Keratinocyte (primary cell): ENCODE measurements at places on chromosomes 1 and 21. TPM values are rescaled to one million over a fixed set of nuclear protein-coding genes. Genes with fewer than 3 reads are reported as not detected.

The CASZ1 gene
- polyA plus RNA-seq: 2.8 to 5.0 TPM (median 4.4 TPM) in 3 replicates

The GRIK1 gene
- not detected in 3 replicates for polyA plus RNA-seq

The LRRC40 gene
- polyA plus RNA-seq: 14.6 to 28.5 TPM (median 15.9 TPM) in 3 replicates

The LHX8 gene
- not detected in 3 replicates for polyA plus RNA-seq

The HSD3B2 gene
- polyA plus RNA-seq: not detected in 3 replicates

The RGS16 gene
- polyA plus RNA-seq: 0.18 to 0.34 TPM (median 0.19 TPM) in 3 replicates

- DNase-seq: no peak
These were observed 6.6 kb downstream of the UBL4B start for GRCh38 chr1:110118636-110119396.

DNA sequence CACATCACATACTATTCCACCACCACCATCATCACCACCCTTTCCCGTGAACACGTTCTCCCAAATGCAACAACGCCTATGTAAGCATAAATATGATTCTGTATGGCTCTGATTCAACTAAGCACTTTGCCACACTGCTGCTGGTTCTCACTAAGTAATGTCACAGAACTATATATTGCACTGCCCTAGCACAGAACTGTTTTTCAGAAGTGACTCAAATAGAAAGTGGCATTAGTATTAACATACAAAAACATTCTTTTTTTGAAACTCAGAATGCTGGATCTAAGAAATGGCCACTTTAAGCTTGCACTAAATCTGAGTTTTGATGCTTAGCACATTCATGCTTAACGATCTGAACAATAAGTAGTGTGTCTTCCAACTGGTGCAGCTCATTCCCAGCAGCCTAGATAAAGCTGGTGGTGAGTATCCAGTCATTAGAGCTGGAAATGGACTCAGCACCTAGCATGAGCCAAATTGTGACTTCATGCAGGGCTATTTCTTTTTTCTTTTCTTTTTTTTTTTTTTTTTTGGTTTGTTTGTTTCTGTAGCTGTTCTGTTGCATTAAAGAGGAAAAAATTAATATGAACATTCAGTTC is 46.2 kb upstream of the ZC3H11B start:
- no peak for DNase-seq

DNA sequence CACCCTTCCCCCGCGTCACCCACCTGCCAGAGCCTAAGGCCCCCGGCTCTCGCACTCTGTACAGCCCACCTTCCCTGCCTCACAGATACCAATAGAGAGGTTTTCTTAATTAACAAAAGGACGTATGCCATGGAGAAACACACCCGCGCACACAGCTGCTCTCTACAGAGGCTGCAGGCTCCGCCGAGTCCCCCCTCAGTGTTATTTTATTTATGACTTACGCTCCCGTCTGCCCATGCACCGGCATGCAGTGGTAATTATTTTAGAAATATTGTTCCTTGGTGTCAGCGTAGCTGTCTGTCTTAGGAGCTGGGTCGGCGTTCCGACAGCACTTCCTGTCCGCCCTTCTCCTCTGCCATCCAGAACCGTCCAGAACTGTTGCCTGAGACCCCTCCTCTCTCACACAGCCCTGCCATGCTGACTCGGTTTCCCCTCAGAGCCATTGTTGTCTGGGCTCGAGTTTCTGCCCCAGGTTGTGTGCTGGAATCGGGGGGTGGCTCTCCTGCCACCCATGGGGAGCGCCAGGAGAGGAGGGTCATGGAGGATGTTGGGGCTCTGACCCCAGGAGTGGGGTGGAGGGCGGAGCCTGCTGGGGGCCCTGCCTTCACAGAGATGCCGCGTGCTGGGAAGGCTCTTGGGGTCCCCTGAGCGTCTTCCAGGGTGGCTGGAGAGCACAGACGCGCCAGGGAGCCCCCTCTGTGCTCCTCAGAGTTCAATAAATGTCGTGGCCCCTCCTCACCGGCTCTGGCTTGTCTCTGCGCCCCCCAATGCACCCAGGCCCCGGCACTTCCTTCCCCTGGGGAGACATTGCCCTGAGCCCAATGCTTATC is 39.6 kb upstream of the COL6A1 start:
- DNase-seq: no peak

GRCh38 chr1:162342452-162342983 is 34.1 kb downstream of the SPATA46 start:
- no peak for DNase-seq

DNA sequence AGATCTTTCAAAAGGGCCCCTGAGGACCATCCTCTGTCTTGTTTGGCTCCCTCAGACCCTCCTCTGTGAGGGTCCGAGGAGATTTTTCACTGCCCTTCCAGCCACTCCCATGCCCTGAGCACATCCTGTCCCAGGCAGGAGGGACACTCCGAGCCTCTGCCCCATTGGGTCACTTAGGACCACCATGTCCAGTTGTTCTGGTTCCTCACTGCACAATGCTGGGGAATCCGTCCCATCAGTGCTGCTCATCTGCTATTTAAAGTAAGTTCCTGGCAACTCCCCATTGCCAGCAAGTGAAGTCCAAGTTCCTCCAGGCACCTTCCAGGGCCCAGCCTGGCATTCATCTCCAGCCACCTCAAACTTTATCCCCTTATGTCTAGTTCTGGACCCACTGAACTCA is 117.5 kb upstream of the GRIK3 start:
- no peak for DNase-seq

GRCh38 chr1:77742011-77742555 is 17.6 kb downstream of the USP33 start:
- no peak for DNase-seq

GRCh38 chr1:104699433-104699832 is 949.7 kb downstream of the AMY1C start:
- no peak for DNase-seq

GRCh38 chr1:15923241-15923640 is 52.7 kb downstream of the ZBTB17 start:
- DNase-seq: peak; percentile 58

DNA sequence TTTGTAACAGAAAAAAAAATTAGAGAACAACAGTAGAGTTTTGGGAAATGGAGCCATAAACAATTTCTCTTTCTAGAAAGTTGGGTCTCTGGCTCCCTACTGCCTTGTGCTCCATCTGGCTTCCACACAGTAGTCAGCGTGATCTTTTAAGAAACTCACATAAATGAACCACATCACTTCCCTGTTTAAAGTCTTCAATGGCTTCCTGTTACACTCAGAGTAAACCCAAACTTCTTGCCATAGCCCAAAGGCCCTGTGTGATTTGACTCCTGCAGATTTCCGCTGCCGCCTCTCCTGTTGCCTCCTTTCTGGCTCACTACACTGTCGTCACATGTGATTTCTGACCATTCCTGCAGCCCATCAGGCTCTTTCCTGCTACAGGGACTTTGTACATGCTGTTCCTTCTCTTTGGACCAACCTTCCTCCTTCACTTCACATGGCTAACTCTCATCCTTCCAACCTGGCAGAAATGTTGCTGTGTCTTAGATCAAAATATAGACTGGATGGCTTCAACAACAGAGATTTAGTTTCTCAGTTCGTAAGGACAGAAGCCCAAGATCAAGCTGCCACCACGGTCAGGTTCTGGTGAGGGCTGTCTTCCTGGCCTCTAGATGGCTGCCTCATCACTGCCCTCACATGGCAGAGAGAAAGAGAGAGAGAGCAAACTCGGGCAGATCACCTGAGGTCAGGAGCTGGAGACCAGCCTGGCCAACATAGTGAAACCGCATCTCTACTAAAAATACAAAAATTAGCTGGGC is 34.0 kb downstream of the OPRD1 start:
- DNase-seq: no peak

GRCh38 chr1:45892068-45892785 is 88.8 kb downstream of the MAST2 start:
- peak; percentile 64 for DNase-seq

DNA sequence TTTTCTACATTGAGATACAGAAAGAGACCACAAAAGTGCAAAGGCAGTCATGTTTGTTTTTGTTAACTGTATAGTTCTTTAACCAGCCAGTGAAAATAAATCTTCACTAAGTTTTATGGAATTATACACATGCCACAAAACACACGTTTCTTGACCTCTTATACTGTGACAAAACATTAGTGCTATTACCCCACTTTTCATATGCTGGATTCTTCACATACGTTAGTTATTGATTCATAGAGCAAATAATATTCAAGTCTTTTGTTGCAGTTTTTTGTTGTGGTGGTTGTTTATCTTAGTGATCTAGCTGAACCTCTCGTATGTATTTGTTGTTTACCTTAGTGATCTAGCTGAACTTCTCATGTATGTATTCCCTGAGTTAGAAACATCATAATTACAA is 28.0 kb downstream of the LYPLAL1 start:
- DNase-seq: no peak

GRCh38 chr1:54564312-54565112 is 16.5 kb downstream of the ACOT11 start:
- no peak for DNase-seq

DNA sequence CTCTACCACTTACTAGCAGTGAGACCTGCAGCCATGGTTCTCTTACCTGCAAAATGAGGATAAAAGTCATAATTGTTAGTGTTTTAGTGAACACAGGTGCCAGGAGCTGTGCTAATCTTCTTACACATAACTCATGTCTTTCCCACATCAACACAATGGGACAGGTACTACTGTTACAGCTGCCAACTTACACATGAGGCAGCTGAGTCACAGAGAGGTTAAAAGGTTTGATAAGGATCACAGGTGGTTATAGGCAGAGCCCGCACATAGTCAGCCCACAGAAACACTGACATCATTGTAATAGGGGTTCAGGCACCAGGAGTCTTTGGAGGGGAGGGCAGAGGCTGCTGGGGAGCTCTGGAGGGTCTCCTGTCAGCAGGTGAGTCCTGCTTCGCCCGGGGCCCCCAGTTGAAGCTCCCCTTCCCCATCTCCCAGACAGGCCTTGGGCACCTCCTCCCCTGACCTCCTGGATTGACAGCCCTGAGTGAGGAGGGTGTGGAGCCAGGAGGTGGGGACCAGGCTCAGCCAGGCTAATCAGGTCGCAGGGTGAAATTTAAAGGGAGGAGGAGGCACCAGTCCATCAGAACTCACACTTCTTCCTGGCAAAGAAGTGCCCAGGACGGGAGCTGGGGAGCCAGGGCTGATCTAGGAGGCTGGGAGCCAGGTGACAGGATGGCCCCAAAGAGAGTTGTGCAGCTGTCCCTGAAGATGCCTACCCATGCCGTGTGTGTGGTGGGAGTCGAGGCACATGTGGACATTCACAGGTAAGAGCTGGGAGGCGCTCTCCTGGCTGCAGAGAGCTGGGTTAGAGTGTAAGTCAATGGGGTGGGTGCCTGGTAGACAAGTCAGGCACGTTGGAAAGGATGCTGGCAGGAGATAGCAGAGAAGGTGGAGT is at the start of gene PADI1:
TSS of gene PADI1 (plus strand) at position 583 of the 895 bp plus-strand sequence. CDS start at position 673, 90 bp downstream.
- no peak for DNase-seq
